Activated CD4-positive, alpha-beta T cell treated with anti-CD3 and anti-CD28 coated beads for 4 hours (primary cell): ENCODE measurements at places on chromosomes 4 and X.

GRCh38 chr4:25986807-25987206, 72.8 kb downstream of the SMIM20 start:
- no peak for DNase-seq

- DNase-seq = no peak
Measured at GRCh38 chr4:168496834-168497233, at the start of gene PALLD. TSS of gene PALLD (plus strand) at chr4:168497052.

DNA sequence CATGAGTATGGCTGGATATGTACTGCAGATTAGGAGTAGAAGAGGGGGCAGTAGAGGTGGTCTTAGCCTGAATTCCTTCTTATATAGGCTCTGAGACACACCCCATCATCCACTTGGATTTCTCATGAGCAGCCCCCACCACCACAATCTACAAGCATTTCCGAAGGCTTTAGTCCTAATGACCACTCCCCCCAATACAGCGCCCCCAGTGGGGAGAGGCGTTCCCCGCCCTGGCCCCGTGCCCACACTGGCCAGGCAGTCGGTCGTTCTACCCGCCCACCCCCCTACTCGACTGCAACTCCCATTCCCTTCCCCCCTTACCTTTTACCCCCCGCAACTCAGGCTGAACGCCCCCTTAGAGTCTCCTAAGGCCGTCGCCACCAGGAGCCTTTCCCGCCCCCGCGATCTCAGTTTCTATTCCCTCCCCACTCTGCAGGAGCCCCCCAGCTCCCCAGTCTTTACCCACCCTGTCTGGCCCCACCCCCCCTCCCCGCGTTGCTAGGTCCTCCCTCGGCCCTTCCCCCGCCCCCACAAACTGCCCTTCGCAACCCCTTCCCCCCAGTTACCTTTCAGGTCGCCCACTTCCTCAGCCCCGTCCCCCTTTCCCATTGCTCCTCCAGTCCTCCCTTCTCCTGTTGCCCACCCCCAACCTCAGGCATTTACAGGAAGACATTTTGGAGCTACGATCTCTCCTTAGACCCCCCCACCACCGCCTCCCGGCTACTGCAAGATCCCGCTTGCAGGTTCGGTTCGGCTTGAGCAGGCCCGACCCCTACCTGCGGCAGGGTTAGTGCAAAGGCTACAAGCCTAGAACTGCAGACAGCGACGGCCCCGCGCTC, 468 bp downstream of the ZMYM3 start:
- DNase-seq = peak; percentile 9

GRCh38 chr4:175531405-175532091, 280.5 kb downstream of the GPM6A start:
- no peak for DNase-seq
